BJ (cell line): ENCODE measurements at places on chromosomes 11 and 22.

DNA sequence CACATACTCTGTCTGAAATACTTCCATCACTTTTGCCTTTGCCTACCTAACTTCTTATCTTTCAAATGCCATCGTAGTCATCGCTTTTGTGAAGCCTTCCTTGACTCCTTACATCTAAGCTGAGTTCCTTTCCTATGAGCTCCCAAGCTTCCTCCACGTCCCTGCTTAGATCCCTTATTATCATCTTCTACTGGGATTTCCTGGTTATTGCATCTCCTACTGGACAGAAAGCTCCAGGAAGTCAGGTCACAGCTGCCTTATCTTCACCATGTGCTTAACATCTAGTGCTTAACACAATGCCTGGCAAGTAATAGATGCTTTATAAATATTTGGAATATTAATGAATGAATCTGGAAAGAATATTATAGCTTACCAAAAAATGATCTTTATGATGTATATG is 5.9 kb downstream of the YPEL4 start:
- DNase-seq = no peak

- no peak for DNase-seq
Observed at GRCh38 chr11:30853439-30853838, 267.3 kb upstream of the MPPED2 start.

- no peak for DNase-seq
Observed at GRCh38 chr11:33039274-33040032, at the start of gene TCP11L1. Gene TCP11L1, plus strand, starts transcription at chr11:33039572. Its CDS starts 4,202 bp downstream, at chr11:33043774.

DNA sequence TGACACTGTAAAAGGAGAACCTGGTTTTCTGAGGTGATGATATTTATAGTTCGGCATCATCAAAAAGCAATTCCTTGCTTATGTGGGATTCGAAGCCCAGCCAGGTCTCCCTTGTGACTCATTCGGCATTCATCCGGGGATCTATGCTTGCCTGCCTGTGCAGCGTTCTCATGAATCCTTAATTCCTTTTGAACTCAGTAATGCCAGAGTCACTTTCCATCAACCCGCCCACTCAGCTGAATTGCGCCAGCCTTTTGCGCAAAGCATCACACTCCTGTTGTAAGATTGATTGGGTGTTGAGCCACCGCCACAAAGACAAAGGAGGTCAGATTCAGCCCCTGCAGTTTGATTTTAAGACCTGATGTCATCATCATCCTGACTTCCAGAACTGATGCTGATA is 128.6 kb downstream of the SLC17A6 start:
- peak; percentile 68 for DNase-seq

- DNase-seq = no peak
Observed at GRCh38 chr11:115939731-115940421, 435.7 kb upstream of the CADM1 start.

DNA sequence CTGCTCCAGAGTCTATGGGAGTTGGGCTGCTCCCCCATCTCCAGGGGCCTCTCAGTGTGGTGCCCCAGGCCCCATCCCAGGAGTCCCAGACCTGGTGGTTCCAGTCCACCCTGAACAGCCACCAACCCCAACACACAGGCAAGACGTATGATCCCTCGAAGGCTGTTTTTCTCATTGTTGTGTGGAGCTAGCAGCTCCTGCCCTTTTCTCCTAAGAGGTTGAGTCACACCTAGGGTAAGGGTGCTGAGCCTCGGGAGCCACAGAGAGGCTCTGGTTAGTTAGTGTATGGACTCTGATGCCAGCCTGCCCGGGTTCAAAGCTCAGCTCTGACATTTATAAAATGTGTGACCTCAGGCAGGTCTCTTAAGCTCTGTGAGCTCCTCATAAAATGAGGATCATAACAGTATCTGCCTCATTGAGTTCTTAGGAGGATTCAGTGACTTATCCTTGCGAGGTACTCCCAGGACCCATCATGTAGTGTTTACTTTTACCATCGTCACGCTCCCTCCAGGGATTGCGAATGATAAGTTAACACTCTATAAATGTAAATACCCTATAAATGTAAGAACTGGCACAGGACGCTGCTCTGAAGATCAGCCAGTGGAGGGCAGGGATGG is 47.2 kb downstream of the FBLN1 start:
- DNase-seq = no peak

DNA sequence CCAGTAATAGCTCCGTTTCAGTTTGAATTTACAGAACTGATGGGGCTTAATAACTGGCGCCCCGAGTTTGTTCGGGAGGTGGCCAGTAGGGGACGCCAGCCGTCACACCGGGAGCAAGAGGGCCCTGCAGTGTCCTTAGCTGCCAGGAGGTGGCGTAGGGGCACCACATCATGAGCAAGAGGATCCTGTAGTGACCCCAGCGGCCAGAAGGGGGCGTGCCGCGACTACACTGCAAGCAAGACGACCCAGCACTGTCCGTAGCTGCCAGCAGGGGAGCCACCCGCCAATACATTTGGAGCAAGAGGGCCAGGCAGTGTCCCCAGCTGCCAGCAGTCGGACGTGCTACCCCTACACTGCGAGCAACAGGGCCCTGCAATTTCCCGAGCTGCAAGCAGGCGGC is 663.7 kb upstream of the B3GAT1 start:
- DNase-seq = no peak

DNA sequence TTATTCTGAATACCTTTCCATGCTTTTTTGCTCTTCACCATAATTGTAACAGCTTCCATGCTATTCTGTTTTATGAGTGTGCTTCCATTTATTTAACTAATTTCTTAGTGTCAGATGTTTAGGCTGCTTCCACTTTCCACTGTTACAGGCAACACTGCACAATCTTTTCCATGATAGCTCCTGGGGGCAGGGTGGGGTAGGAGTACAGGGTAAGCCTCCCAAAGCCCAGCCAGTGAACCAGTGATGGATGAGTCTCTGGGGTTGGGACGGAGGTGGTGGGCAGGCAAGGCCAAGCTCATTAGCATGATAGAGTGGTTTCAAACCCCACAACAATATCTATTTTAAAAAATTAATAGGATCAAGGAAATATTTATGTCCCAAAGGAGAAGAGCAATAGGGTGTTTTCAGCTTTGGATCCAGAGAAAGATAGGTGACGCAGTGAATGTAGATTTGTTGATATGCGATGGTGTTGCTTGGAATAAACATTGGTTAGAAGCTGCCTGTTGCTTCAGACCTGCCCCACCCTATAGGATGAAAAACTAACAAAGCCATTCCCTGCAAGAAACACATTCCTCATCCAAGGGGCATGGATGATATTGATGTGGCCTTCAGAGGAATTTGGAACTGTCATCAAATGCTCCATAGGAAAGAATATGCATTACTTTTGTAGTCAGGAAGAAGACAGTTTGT is 17.1 kb upstream of the ELF5 start:
- no peak for DNase-seq

DNA sequence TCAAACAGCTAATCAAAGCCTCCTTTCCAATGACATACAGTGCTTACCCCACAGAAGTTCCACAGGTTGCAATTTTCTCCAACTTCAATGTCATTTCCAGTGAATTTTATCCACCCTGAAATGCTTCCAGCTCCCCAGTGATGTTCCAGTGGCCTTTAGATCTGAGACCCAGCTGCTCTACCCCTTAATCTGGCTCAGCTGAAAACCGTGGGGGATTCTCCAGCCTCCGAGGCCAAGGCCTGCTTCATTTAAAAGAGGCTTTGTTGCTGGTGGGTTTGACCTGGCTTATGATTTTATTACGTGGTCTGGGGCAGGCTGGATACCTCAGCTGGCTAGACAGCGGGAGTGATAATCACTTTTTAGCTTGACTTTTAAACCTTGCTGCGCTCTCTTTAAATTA is 10.9 kb downstream of the HEPHL1 start:
- no peak for DNase-seq

- DNase-seq = no peak
Observed at GRCh38 chr11:66335531-66336233, 552 bp downstream of the RIN1 start.

- DNase-seq = no peak
Observed at GRCh38 chr11:73270016-73270854, 1.9 kb upstream of the P2RY6 start.

DNA sequence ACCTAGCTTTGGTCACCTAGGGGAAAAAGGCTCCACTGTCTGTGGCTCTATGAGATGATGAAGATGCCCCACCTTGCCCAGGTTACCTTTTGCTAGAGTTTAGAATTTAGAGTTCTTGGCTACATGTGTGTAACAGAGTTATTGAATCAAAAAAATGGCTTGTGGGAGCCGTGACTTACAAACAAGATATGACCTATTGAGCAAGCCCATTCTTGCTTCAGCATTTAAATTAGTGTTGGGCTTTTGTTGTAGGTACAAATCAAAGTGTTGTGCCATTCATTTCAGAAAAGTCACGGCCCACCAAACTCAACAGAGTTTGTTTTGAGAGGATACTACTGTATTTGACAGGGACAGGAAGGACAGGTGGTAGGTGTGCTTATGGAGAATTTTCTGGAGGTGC is 768.8 kb downstream of the NTM start:
- no peak for DNase-seq

- no peak for DNase-seq
Observed at GRCh38 chr11:8768625-8769333, 86.2 kb downstream of the RPL27A start.

DNA sequence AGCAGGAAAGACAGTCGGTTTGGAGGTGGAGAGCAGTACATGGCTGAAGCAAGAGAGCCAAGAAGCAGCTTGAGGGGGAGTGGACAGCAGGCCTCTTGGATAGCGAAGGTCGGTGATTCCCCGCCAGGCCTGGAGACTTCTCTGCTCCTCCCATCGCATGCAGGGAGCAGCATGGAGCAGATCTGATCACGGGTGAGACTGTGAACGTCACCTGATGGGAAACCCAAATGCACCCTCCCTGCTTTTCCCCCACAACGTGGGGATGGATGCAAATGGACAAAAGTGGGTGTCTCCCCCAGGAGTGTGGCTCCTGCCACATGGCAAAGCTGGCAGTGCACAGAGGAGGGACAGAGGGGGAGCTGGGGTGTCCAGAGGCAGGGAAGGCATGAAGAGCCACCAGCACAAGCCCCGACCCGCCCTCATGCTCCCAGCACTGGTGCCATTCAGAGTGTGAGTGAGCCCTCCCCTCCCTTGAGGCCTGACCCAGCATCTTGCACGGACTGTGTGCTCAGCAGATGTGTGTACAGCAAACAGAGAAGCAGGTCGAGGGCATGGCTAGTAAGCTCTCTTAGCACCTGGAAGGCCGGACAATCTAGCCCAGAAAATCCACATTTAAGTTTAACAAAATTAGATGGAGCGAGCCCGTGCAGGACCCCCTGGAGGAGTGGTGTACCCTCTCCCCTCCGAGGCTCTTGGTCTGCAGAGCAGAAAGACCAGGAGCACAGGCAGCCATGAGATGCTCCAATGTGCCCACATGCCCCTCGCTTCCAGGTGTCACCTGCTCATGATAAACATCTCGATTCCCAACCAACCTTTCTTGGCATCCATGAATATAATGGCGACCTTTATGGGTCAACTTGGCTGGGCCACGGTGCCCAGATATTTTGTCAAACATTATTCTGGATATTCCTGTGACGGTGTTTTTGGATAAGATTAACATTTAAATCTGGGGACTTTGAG is 661.7 kb downstream of the TBC1D22A start:
- no peak for DNase-seq

DNA sequence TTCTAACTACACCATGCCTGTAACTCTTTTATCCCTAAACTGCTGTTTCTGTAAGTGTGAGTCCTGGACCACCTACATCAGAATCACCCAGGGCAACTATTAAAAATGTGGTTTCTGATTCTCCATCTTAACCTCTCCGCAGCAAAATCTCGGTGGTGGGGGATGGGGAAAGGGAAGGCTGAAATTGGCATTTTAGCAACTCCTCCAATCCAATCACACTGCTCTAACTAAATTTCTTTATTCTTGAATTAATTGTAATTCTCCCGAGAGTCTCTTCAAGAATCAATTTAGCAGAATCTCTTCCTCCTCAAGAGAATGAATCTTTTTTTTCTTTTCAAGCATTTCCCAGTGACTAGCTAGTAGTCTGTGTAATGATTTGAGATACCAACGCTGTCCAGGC is 36.2 kb downstream of the SEZ6L start:
- no peak for DNase-seq

- no peak for DNase-seq
Observed at GRCh38 chr22:42791721-42792452, 65.2 kb downstream of the ARFGAP3 start.

GRCh38 chr11:19933132-19933735 is 220.6 kb downstream of the NAV2 start:
- DNase-seq = no peak

- no peak for DNase-seq
Observed at GRCh38 chr11:74679513-74679865, 51.7 kb downstream of the CHRDL2 start.

DNA sequence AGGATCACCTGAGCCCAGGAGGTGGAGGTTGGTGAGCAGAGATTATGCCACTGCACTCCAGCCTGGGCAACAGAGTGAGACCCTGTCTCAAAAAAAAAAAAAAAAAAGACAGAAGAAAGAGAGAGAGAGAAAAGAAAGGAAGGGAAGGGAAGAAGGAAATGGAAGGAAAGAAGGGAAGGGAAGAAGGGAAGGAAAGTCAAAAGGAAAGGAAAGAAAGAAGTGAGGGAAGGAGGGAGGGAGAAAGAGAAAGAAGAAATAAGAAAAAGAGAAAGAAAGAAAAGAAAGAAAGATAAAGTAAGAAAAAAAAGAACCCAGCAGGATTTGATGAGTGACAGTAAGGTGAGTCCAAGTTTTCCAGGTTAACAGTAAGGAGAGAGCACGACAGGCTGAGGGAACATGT is 19.6 kb downstream of the WBP2NL start:
- DNase-seq = no peak

DNA sequence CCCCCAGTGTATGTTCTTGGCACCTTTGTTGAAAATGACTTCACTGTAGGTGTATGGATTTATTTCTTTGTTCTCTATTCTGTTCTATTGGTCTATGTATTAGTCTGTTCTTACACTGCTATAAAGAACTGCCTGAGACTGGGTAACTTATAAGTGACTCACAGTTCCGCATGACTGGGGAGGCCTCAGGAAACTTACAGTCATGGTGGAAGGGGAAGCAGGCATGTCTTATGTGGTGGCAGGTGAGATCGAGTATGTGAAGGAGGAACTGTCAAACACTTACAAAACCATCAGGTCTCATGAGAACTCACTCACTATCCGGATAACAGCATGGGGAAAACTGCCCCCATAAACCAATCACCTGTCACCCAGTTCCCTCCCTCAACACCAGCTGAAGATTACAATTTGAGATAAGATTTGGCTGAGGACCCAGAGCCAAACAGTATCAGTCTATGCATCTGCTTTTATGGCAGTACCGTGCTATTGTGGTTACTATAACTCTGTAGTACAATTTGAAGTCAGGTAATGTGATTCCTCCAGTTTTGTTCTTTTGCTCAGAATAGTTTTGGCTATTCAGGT is 836.2 kb downstream of the DLG2 start:
- DNase-seq = no peak

GRCh38 chr22:49693848-49694247 is 133.8 kb downstream of the BRD1 start:
- DNase-seq = no peak

- no peak for DNase-seq
Observed at GRCh38 chr11:9263840-9264315, 1.3 kb downstream of the DENND5A start.

- peak; percentile 8 for DNase-seq
Observed at GRCh38 chr11:28464252-28464867, 356.2 kb downstream of the METTL15 start.

GRCh38 chr22:49751318-49751965 is 76.2 kb downstream of the BRD1 start:
- no peak for DNase-seq

GRCh38 chr11:118663902-118664301 is 15.5 kb downstream of the TREH start:
- DNase-seq = no peak

GRCh38 chr11:111730871-111731591 is 35.2 kb downstream of the PPP2R1B start:
- no peak for DNase-seq

GRCh38 chr11:96204721-96205459 is 138.1 kb downstream of the MAML2 start:
- no peak for DNase-seq

- DNase-seq = no peak
Observed at GRCh38 chr11:2289350-2289749, 12.4 kb downstream of the C11orf21 start.
